Right ventricle myocardium superior (tissue), 1 donor: ENCODE measurements at places on chromosomes 6 and 20.

GRCh38 chr20:43938932-43939761 lies 24.5 kb downstream of the TOX2 start:
- peak; percentile 78 for DNase-seq

GRCh38 chr6:160004419-160005175 lies 35.7 kb downstream of the IGF2R start:
- DNase-seq: no peak

GRCh38 chr6:35076997-35077712 lies 64.0 kb downstream of the TCP11 start:
- DNase-seq: peak; percentile 20

GRCh38 chr20:59145247-59145923 lies 18.2 kb upstream of the ZNF831 start:
- DNase-seq: no peak

GRCh38 chr6:105981002-105981887 lies 104.9 kb upstream of the PRDM1 start:
- peak; percentile 43 for DNase-seq

DNA sequence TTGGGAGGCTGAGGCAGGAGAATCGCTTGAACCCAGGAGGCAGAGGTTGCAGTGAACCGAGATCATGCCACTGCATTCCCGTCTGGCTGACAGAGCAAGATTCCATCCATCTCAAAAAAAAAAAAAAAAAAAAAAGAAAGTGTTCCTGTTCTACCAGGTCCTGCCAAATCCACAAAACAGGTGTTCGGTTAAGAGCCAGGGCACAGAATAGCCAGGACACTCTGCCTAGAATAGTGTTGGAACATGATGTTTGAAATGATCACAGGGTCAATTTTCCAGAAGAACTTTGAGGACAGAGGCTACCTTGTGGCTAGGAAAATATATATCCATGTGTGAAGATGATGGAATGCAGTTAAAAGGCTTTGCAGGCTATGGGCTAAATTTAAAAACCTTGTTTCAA lies 63.6 kb upstream of the TRAF3IP2 start:
- DNase-seq: no peak

DNA sequence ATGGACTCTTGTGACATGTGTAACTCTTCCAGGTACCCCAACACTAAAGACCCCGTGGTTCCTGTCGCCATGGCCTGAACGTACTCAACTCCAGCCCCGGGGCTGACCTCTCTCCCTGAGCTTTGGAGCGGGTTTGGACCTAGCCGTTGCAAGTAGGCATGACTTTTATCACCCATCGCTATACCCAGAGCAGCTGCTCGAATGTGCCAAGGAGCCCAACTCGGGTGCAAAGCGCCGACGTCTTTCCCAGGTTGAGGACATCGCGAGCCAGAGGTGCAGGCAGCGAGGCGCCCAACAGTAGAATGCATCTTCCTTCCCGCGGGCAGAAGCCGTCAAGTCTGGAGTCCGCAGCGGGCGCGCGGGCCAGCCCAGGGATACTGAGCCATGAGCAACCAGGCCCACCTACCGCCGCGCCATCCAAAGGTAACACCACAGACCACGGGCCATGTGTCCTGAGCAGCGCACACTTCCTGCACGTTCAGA lies 5.7 kb upstream of the LAMP5 start:
- no peak for DNase-seq

GRCh38 chr20:49388744-49389143 lies 93.7 kb downstream of the KCNB1 start:
- no peak for DNase-seq

DNA sequence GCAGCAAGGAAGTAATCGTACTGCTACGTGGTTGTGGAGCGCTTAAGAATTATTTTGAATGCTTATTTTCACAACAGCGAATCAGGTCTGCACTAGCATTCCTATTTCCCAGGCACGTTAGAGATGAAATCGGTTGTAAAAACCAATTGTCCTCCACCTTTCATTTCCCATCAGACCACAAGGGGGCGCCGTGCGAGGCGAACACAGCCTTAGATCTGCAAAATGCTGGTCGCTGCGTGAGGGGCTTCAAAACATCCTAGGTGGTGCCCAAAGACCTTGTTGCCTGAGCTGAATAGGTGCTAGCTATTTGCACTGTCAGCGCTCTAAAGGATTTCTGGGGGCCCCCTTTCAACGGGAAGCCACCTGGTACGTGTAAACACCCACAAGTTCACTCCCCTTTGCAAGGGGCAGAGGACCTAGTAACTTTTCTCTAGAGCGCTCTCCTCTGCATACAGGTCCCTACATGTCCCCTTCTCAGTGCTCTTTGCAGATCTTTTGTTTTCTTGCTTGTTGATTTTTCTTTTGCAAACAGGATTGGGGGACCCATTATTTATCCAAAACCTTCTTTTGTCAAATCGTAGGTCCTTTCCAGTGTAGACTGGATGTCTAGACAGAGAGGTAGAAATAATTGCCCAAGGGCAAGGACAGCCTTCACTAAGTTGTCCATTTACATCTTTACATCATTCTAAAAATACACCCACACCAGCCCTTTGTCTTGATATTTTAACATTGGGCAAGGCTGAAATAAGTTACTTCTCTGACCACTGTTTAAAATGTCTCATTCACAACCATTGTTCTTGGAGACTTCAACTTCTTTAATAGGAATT lies 59.8 kb downstream of the NEDD9 start:
- peak; percentile 77 for DNase-seq

DNA sequence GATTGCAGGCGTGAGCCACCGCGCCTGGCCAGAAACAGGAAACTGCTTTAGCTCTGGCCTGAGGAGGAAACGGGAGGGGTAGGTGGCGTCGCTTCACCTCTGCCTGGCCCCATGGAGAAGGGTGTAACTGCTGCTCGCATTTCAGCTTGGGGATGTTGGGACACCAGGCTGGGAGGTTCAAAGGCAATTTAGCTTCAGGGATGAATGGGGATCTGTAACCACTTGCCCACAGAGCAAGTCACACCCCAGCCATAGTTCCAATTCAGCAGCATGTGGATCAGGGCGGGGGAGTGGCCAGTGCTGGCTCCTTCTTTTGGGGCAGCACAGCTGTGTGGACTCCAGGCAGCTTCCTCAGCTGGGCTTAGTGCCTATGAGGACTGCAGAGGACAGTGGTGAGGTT lies 34.8 kb upstream of the NUP153 start:
- DNase-seq: no peak

DNA sequence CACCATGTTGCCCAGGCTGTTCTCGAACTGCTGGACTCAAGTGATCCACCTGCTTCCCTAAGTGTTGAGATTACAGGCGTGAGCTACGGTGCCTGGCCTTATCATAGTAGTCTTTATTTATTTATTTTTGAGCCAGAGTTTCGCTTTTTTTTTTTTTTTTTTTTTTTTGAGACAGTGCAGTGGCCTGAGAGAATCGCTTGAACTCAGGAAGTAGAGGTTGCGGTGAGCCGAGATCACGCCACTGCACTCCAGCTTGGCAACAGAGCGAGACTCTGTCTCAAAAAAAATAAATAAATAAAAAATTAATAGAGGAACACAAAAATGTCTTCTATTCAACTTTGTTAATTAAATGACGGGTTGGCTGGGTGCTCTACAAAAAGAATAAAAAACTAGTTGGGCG lies 12.9 kb downstream of the MAPRE1 start:
- no peak for DNase-seq

DNA sequence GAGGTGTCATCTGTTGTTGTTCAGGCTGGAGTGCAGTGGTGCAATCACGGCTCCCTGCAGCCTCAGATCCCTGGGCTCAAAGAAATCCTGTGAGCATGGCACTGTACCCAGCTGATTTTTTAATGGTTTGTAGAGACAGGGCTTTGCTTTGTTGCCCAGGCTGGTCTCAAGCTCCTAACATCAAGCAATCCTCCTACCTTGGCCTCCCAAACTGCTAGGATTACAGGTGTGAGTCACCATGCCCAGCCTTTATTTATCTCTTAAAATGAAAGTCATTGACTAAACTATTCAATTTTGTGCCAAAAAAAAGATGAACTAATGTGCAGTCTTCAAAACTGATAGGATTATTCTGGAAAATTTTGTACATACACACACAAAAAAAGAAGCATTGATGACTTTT lies 38.8 kb upstream of the UNC93A start:
- no peak for DNase-seq

DNA sequence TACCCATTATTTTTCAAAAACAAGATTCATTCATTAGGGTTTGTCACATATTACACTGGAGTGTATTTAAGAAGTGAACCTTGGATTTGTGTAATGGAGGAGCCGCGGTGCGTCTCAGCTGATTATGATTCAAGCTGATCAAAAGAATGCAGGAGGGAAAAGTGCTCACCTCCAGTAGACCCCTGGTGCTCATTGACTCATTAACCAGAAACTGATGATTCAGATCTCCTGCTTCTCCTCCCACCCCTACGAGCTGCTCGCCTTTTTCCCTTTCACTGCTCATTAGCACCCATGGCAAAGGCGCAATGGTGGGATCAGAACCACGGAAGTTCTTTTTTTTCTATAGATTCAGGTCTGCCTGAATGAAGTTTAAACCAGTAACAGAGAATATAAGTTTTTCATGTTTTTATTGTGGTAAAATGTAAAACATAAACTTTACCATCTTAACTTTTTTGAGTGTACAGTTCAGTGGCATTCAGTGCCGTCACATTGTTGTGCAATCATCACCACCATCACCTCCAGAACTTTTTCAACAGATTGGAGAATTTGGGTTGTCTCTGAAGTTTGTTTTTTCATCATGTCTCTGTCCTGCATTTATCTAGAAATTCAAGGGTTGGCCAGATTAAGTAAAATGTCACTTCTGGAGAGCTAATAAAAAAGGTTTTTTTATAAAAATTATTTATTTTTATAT lies 101.6 kb downstream of the LINC00237 start:
- no peak for DNase-seq

DNA sequence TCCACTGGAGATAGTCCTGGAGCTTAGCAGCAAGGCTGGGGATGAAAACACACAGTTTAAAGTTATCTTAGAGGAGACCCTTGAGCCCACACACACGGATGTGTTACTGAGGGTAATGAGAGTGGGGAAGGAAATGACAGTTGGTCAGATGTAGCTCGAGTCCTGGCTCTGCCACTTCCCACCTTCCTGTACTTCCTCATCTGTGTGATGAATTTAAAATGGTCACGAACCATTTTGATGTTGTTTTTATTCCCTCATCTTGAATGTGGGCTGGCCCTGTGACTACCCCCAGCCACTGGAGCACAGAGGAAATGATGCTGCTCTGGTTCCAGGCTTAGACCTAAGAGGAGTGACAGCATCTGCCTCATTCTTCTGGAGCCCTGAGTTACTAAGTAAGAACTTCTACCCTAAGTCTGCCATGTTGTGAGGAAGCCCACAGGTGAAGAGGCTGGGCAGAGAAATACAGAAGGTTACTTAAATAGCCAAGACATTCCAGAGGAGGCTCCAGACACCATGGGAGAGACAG lies 141.2 kb downstream of the NRN1 start:
- no peak for DNase-seq

GRCh38 chr6:55445648-55446204 lies 118.5 kb downstream of the GFRAL start:
- DNase-seq: no peak
